Heart right ventricle (tissue), 16 donors: ENCODE measurements at places on chromosomes 11 and 22. TPM values are rescaled to one million over a fixed set of nuclear protein-coding genes. Genes with fewer than 3 reads are reported as not detected.
A peak's percentile ranks its signal among the peaks of the same experiment; 100 is the strongest.

GRCh38 chr22:35231585-35232084 lies 25.7 kb upstream of the HMGXB4 start:
- peak; percentile 27 for DNase-seq

Gene ALDH3B1
- 4.3 TPM for total RNA-seq

DNA sequence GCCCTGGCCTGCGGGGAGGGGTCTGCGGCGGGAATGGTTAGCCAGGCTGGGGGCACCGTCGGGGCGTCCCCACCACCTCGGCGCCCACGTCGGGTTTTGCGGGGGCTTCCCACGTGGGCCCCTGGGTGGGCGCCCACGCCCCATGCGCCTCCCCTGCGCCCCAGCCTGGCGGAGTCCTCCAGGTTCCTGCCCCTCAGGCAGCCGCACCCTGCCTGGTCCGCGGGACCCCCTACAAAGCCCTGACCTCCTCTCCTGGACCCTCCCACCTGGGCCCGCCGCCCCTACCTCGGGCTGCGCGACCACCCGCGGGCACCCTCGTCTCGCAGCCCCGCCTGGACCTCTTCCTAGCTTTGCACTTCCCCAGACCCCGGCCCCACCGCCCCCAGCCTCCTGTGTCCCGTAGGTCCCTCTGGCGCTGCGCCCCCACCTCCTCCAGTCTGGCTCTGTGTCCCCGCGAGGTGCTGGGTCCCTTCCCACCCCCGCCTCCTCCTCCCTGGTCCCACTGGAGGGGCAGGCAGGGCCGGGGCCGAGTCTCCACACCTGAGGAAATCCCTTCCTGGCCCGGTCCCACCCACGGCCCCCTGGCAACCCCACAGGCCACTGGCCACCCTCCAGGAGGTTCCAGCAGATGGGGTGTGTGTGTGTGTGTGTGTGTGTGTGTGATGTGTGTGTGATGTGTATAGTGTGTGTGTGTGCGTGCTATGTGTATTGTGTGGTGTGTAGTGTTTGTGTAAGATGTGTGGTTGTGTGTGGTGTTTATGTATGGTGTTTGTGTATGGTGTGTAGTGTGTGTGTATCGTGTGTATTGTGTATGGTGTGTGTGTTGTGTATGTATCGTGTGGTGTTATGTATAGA lies 11.8 kb downstream of the PIM3 start:
- DNase-seq: peak; percentile 30

DNA sequence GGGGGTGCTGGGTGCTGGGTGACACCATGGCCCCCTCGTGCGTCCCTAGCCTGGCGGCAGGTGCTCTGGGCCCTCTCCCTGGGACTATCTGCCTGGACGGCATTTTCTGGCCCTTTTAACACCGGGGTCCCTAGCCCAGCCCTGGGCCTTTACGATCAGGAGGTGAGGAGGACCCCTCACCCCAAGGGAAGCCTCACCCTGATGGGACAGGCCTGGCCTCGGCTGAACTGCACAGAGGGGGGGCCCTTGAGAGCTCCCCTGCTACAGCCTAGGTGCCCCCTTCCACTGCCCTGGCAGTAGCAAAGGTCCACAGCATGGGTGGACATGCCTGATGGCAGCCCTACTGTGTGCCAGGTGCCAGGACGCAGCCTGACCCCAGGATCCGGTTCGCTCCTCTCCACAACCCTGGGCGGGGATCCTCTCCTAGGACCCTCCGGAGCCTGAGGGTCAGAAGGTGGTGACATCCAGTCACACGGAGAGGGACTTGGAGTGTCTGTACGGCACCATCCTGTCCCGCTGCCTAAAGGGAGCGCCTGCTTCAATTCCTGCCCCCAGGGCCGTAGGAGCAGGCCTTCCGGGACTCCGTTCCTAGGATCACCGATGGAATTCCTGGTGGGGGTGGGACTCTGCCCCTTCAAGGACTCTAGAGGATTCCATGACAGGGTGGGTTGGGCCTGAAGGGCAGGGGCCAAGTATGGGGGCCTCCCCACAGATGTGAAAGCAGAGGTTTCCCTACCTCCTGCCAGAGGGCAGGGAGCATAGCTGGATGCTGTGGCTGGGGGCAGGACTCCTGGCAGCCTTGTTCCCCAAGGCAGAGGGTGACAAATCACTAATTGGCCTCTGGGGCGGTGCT lies 33.0 kb upstream of the TH start:
- DNase-seq: no peak

DNA sequence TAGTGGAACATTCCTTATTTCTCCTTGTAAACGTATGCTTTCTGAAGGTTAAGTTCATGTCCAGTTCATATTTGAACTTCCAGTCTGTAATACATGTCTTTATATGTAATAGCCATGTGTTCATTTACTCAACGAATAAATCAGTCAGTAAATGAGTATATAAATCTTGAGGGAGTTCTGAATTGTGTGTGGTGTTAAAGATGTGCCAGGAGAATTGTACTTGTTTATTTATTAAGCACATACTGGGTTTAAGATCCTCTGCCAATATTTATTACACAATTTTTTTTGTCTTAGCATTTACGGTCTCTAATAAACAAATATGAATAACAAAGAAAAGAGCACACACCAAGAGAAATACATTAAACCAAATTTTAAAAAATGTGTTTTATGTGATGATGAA lies 26.5 kb upstream of the CLMP start:
- no peak for DNase-seq

Gene DRD4
- total RNA-seq: 0.72 TPM

GRCh38 chr22:24186352-24186740 lies 5.1 kb downstream of the SUSD2 start:
- DNase-seq: no peak

Gene IL17REL
- not detected for total RNA-seq

- DNase-seq: no peak
Measured at GRCh38 chr11:120448240-120448639, 63.3 kb upstream of the GRIK4 start.

Gene TIMM10B
- 16.7 TPM for total RNA-seq

Gene NCAPD3
- total RNA-seq: 12.4 TPM

DNA sequence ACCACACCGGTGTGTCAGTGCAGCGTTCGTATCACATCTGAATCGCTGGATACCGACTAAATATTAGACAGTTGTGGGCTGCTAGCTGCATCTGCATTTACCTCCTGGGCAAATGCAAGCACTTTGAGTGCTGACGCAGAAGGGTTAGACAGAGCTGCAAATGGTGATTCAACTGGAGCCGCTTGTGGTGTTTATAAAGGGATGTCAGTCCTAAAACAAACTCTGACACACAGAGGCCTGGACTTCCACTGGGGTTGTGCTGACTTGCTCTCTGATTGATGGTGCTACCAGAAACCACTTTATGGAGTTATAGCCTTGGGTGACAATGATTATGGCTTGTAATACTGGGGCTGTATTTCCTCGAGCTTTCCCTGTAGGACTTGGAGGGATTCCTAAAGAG lies 374.4 kb downstream of the NTM start:
- no peak for DNase-seq

- DNase-seq: no peak
Measured at GRCh38 chr11:108025387-108026080, 16.8 kb downstream of the CUL5 start.

DNA sequence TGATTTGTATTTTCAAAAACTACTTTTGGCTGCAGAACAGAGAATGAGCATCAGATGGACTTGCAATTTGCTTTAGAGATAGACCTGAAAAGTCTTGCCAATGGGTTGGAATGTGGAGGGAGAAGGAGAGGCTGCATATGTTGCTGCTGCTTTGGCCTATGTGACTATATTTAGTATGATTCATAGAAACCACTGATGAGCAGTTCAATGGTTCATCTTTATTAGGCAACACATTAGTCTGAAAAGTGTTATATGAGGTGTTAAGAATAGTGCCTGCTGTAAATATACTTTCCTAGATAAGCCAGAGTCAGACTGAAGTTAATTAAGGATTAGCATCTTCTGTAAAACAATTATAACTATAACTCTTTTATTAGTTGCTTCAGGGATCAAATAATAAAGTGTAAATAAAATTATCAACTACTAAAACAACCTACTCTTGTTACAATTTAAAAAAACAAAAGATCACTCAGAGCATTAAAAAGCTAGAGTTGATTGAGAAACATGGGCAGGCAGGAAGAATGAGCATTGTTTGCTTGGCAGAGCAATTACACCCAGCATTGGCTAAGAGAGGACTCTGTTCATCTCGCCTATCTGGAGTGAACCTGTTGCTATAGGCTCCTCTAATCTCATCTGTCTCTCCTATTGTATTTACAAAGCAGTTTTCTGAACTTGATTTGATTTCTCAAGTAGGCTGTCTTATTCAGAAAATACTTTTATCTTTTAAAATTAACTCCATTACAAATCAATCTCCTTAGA lies 36.3 kb downstream of the HORMAD2 start:
- DNase-seq: no peak

DNA sequence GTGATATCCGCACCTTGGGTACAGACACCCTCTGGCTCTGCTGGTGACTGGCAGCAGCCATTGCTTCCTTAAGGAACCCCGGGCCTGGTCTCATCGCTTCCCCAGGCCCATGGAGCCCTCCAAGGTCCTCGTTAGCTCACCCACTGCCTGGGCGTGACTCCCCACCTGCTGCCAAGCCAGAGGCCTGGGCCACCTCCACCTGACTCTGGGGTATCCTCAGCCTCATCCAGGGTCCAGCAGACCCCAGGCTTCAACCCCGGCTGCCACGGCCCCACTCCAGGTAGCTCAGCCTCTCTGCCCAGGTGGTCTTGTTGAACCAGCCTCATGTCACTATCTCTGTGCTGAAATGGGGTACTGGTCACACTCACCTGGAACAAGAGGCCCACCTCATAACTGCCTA lies 337.9 kb downstream of the BRD1 start:
- no peak for DNase-seq

Gene DEPDC7
- 0.21 TPM for total RNA-seq

GRCh38 chr22:44026630-44027511 lies 2.8 kb downstream of the PARVB start:
- peak; percentile 72 for DNase-seq

- no peak for DNase-seq
Measured at GRCh38 chr11:30364139-30364836, 41.4 kb downstream of the ARL14EP start.

DNA sequence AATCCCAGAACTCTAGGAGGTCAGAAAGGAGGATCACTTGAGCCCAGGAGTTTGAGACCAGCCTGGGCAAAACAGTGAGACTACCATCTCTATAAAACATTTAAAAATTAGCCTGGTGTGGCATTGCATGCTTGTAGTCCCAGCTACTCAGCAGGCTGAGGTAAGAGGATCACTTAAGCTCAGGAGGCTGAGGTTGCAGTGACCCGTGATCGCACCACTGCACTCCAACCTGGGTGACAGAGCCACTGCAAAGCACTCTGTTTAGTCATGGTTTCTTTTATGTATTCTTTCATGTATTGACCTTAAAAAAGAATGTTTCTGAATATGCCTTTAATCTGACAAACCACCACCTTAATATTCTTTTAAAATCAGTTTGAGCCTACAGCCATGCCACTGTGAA lies 52.2 kb downstream of the BIRC2 start:
- no peak for DNase-seq

DNA sequence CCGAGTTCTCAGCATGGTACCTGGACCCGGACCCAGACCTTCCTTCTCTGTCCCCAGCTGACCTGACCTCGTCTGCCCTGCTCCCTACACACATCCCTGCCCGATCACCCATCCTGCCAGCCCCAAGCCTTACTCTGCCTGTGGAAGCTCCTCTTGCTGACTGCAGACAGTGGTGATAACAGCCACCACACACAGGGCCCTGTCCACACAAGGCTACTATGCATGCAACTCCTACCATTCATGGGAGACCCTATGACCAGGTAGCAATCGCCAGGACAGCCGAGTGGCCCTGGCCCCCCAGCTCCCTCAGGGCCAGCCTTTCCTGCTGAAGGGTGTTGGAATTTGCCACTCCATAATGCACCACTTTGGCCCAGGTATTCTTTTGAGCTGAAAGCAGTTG lies 233.6 kb downstream of the BRD1 start:
- no peak for DNase-seq

GRCh38 chr11:46278387-46279125 lies 1.1 kb downstream of the CREB3L1 start:
- DNase-seq: peak; percentile 49

GRCh38 chr22:40498420-40499208 lies 128.2 kb downstream of the SGSM3 start:
- DNase-seq: no peak

Gene TTLL12
- 9.3 TPM for total RNA-seq

GRCh38 chr11:20388096-20389055 lies 860 bp downstream of the PRMT3 start:
- peak; percentile 14 for DNase-seq

GRCh38 chr11:75913984-75914383 lies 99.0 kb downstream of the UVRAG start:
- DNase-seq: no peak
